ENCODE measurements at places on chromosomes 12 and 14.

GRCh38 chr14:89343356-89343755 lies 73.7 kb downstream of the FOXN3 start:
- no peak for DNase-seq

DNA sequence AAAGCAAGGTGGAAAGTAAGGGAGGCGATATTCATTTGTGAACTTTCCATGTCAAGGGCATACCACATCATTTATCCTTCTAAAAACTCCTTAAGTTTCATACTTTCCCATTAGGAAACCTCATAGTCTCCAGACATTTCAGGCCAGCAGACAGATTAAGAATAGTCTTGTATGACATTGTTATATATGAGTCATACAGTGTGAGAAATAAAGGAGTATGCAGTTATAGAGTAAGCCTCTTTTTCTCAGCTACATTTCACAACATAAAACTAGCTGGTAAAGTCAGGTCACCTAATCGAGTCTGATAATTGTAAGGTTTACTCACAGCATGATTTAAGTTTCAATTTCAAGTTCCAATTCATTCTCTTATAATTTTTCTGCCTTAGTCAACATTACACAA lies 164.3 kb downstream of the GRIP1 start:
- DNase-seq: no peak

- DNase-seq: no peak
Observed at GRCh38 chr12:52452101-52452500, at the start of gene KRT6B. Gene KRT6B (minus strand): TSS chr12:52452146. CDS start chr12:52452078, 68 bp downstream.

GRCh38 chr12:79873201-79873600 lies 61.7 kb downstream of the PPP1R12A start:
- no peak for DNase-seq

DNA sequence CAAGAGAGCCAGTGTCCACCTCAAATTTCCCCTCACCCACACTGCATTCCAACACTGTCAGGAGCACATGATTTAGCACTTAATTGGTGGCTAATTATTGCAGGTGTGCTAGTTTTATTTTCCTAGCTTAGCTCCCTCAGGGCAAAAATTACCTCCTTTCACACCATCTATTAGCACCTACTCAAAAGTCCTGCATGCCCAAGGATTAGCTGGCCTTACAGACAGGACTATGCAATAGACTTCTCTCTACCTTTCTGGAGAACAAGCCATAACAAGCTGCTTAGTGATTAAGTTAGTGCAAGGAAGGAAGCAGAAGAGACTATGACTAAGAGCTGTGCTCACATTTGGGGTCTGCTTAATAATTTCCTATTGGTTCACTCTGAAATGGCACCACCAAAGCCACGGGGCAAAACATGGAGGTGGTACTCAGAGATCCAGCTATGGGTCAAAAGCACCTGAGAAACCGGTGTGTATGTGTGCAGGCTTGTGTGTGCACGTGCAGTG lies 69.5 kb downstream of the STON2 start:
- DNase-seq: no peak

GRCh38 chr14:59895721-59896120 lies 24.2 kb upstream of the LRRC9 start:
- no peak for DNase-seq

- no peak for DNase-seq
Observed at GRCh38 chr14:66233591-66233990, 252.6 kb upstream of the CCDC196 start.

DNA sequence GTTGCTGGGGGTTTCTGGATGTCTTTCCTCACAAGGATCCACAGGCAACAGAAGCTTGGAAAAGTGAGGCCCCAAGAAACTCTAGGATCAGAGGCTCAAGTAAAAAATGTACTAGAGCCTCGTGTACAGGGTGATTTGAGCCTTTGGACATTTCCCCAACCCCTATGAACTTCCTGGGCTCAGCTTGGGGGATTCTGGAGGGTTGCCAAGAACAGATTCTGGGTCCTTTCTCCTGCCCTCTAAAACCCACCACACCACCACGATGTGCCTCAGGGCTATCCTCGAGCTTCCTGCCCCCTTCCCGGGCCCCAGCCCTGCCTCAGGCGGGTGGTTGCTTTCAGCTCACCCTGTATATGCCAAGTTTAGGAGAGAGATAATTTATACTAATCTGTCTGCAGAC lies 583 bp downstream of the FAM186B start:
- DNase-seq: no peak

- DNase-seq: no peak
Observed at GRCh38 chr14:84128050-84128449, 1401.9 kb upstream of the FLRT2 start.

DNA sequence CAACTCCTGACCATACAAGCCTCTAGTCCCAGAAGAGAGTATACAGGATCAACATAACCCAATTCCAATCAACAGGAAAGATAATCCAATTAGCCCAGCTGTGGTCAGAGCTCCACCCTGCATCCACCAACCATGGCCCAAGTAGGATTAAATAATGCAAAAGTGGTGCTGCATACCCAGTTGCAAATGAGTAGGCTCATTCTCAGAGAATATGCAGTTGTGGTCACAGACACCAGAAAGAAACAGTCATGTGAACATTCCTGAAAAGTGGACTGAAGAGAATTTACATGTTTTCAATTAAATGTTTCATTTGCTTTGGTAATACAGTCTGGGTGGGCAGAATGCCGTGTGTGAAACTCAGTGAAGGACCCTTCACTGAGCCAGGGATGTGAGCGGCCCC lies 167.2 kb upstream of the BMP4 start:
- DNase-seq: no peak

DNA sequence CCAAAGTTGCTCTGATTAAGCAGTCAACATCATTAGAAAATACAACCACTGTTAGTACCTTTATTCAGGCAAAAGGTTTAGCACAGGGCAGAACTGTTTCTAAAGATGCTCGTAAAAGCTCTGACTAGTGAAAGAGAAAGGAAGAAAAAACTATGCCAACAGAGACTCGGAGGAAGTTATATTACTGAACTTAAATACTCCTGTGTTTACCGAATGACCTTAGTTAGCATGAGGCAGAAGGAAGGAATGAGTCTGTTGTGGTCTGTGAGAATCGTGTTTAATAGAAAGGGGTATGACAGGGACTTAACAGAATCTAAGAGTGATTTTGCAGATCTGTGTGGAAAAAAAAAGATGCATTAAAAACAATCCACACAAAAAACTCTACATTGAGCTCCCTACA lies 84.1 kb upstream of the OVCH1 start:
- DNase-seq: no peak

Data from stimulated activated CD4-positive, alpha-beta T cell treated with anti-CD3 and anti-CD28 coated beads, Interleukin-12 subunit alpha, Interleukin-12 subunit beta, amount 100 ng/mL, for 24 hours (primary cell).